ENCODE measurements at places on chromosomes 5 and 9.
A peak's percentile ranks its signal among the peaks of the same experiment; 100 is the strongest.

GRCh38 chr9:81665322-81665871 is 23.9 kb downstream of the TLE1 start:
- DNase-seq, result no peak

DNA sequence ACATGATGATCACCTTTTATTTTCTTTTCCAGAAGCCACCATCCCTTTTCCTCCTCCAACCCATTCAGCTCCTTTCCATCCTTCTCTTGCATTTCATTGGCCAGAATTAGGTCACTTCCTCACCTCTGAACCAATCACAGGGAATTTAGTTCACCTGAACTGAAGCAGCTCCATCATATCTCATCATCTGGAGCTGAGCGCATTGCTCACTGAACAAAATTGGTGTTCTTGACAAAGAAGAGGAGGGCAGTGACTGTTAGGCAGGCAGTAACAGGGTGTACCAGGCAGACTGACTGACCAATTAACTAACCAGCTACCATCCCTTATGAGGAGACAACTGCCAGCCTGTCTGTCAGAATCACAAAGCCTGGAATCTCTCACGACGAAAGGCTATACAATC is 1.8 kb upstream of the ZNF354A start:
- DNase-seq, result no peak

- DNase-seq, result no peak
These were observed 318.6 kb downstream of the CDH9 start for GRCh38 chr5:26719803-26720202.

- DNase-seq, result no peak
These were observed 156.2 kb downstream of the RAB3C start for GRCh38 chr5:58739051-58739450.

- no peak for DNase-seq
These were observed 166.0 kb downstream of the DAB2IP start for GRCh38 chr9:121817476-121817875.

DNA sequence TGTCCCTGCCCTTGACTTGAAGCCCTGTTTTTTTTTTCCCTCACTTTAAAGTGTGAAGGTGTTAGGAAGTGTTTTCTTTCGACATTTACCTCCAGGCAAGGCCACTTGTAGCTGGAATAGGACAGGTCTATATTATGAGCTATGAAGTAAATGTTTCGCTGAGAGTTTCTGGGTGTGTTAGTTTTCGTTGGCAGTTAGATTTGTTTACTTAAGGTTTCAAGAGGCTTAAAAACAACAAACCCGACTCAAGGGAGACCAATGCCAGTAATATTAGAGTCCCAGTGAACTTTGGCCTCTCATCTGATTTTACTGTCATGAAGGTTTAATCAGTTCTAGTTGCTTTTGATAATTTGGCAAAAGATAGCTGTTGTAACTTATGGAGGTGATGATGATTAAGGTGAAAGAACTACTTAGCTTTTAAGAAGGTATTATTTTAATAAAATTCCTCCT is 25.2 kb downstream of the OCLN start:
- DNase-seq, result no peak

GRCh38 chr5:59564895-59565294 is 328.6 kb downstream of the PDE4D start:
- no peak for DNase-seq

DNA sequence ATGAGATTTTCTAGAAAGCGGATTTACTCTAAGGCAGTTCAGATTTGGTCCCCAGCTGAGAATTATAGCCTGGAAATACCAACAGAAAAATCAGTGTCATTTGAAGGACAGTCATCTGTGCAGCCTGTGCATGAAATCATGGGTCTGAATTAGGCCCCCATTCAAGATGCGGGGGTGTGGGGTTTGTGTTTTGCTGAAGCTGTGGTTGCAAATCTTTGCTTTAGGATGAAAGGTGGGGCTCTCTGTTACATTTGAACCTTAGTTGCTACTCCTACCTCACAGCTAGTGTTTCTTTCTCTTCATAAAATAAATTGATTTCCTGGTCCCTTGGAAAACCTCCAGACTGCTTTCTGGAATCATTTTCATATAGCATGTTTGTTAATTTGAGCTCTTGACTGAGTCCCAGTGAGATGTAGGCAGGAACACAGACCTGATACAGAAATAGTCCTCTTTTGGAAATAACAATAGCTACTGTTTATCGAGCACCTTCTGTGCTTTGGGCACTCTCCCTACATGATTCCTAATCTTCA is 4.8 kb upstream of the ABL1 start:
- no peak for DNase-seq

- no peak for DNase-seq
These were observed 13.0 kb upstream of the FAM151B start for GRCh38 chr5:80474929-80475328.

- DNase-seq, result no peak
These were observed 12.1 kb downstream of the MAN2A1 start for GRCh38 chr5:109701792-109702191.

DNA sequence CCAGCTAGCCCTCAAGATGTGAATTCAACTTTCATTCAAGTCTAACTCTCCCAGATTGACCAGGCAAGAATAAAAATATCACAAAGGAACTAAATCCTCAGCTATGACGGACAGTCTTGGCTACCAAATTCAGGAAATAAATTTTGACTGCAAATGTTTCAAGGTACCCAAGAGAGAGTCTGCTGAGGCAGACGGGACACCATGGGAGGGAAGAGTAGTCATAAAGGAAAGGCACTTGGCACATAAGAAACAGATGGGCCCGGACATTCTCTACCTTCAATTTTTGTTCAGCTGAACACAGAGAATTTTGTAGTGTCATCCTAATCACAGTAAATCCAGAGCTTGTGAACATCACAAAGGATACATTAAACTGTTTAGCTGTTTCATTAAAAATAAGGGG is 390.0 kb downstream of the DTWD2 start:
- DNase-seq, result no peak

- DNase-seq, result no peak
These were observed 315.8 kb upstream of the GRAMD2B start for GRCh38 chr5:126107381-126107780.

DNA sequence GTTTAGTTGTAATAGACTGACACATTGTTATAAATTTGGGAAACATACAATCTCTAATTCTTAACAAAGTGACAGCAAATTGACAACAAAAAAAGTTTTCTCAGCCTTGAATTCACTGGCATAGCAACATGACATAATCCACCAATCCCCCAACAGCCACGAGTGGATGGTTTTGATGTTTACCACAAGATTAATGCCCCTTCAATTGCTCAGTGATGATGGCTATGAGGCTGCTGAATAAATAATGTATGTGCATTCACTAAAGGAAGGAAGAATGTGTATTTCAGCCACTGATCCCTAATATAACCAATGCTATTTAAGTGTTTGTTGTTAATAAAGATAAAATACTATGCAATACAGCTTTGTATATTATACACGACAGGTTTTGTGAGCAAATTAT is 743.6 kb upstream of the DMAC1 start:
- DNase-seq, result no peak

GRCh38 chr5:86493777-86494176 is 124.0 kb upstream of the COX7C start:
- DNase-seq, result no peak

- DNase-seq, result no peak
These were observed 110.9 kb upstream of the DMAC1 start for GRCh38 chr9:7910426-7911020.

DNA sequence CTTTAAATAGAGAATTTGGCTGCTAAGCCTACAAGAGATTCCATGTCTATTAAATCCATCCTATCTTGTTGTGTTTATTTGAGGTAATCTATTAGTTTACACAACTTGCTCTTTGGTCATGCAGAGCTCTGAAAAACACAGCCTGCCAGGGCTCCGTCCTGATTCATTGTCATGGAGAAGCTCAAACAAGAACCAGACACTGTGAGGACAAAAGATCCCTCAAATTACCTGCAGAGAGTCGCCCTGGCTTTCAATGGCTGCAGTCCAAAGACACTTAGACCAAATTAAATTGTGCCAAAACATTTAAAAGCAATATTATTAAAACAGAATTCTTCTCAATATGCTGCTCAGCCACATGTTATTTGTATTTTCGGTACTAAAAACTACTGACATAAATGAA is 60.1 kb downstream of the CDH18 start:
- DNase-seq, result no peak

GRCh38 chr9:108994695-108995094 is 18.6 kb downstream of the CTNNAL1 start:
- DNase-seq, result peak; percentile 68

DNA sequence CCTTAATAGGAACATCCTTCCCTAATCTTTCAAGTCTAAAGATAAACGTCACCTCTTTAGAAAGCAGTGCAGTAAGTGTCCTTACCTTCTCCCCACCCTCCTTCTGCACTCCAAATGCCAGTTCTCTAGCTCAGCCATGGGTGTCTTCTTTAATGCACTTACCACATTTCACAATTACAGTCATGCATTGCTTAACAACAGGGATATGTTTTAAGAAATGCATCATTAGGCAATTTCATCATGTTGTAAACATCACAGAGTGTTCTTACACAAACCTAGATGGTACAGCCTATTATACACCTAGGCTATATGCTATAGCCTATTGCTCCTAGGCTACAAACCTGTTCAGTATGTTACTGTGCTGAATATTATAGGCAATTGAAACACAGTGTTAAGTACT is 91.2 kb downstream of the RFX3 start:
- DNase-seq, result no peak

GRCh38 chr9:120985819-120986222 is 59.2 kb upstream of the TRAF1 start:
- DNase-seq, result peak; percentile 71

DNA sequence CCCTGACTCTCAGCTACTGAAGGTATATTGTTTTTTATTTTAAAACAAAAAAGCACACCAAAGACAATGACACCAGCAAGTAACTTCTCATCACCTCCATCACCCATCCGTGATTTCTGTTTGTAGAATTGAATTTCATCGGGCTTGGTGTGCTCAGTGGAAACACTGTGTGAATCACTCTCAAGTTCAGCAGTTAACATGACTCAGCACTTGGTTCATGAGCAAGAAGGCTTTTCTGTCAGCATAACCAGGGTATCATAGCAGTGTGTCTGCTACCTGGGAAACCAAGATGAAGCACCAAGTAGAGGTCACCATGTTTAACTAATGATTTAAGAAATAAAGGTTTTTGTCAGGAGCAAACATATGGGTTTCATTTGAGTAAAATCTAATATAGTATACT is 123.7 kb downstream of the INSYN2B start:
- DNase-seq, result no peak

DNA sequence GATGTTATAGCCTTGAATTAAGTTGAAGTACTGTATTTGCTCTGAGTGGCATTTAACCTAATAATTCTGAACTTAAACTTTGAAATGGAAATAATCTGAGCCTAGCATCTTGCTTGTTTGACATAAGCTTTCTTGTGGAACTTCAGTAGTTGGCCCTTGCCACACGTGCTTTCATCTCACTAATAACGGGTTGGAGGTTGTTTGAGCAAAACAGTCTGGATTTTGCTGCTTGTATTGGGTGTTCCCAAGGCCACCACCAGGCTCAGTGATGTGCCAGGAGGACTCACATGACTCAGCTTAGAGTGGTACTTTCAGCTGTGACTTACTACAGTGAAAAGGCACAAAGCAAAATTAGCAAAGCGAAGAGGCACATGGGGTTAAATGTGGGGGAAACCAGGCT is 35.7 kb downstream of the SECISBP2 start:
- DNase-seq, result no peak

GRCh38 chr9:131590907-131591844 is 45.9 kb downstream of the PRRT1B start:
- DNase-seq, result peak; percentile 56

- no peak for DNase-seq
These were observed 58.1 kb upstream of the ZNF354A start for GRCh38 chr5:178788381-178789085.

- DNase-seq, result no peak
These were observed 26.5 kb downstream of the AFAP1L1 start for GRCh38 chr5:149298163-149298562.

DNA sequence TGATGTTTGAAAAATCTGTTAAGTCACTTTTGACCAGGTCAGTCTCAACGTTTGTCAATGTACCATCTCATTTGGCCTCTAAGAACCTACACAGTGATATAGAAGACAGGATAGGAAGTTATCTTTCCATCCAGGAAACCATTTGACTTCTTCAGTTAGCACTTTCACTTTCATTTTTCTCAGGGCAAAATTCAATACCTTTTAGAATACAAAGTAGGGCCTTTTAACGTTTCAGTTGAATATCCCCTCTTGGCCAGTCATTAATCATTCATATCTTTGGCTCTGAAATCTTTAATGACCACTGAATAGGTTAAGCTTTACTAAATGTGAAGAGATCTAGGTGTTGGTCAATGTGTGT is 101.1 kb upstream of the GNAQ start:
- DNase-seq, result peak; percentile 24

DNA sequence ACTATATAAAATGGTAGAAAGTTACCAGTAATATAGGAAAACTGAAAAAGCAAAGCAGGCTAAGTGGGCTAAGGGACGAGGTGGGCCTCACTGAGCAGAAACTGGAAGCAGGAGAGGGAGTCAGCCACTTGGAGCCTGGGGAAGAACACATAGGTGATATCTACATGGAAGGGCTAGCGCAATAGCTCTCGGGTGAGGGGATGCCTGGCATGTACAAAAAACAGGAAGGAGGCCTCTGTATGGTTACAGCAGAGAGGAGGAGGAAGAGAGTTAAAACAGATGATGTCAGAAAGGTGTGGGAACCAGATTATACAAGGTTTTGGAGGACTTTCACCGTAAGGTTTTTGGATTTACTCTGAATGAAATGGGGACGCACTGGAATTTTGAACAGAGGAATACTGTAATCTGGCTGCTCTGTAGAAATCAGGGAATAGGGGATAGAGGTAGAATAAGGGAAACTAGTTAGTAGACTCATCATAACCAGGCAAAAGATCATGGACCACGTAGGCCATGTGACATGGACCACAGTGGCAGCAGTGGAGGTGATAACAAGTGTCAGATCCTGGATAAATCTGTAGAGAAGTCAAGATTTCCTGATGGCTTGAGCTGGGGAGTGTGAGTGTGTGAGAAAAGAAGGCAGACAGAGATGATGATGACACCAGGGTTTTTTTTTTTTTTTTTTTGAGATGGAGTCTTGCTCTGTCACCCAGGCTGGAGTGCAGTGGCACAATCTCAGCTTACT is 52.5 kb downstream of the FNBP1 start:
- DNase-seq, result peak; percentile 34

DNA sequence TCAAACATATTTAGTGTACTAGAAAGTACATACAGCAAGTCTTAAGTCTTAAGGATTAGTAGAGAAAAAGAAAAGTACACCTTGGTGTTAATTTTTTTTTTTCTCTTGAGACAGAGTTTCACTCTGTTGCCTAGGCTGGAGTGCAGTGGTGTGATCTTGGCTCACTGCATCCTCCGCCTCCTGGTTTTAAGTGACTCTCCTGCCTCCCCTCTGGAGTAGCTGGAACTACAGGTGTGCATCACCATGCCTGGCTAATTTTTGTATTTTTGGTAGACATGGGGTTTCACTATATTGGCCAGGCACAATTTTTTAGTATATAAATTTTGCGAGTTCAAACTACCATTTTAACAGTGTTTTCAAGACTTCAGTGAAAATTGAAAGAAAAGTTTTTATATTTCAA is 1941.1 kb upstream of the CDH6 start:
- no peak for DNase-seq

- no peak for DNase-seq
These were observed 55.3 kb downstream of the DAP start for GRCh38 chr5:10705747-10706146.

GRCh38 chr9:78033870-78034269 is 2.3 kb upstream of the GNAQ start:
- DNase-seq, result peak; percentile 38

- peak; percentile 71 for DNase-seq
These were observed 89.3 kb upstream of the SV2C start for GRCh38 chr5:75993643-75994520.

Data from Kasumi-1 (cell line).